ENCODE measurements at places on chromosomes 5 and 9.
A peak's percentile ranks its signal among the peaks of the same experiment; 100 is the strongest.

- no peak for DNase-seq
Measured at GRCh38 chr5:136905571-136905970, 540.2 kb upstream of the TRPC7 start.

- no peak for DNase-seq
Measured at GRCh38 chr9:99973455-99973854, 67.0 kb downstream of the STX17 start.

- no peak for DNase-seq
Measured at GRCh38 chr9:136820971-136821825, 13.4 kb downstream of the RABL6 start.

GRCh38 chr5:68303038-68303738 lies 87.6 kb downstream of the PIK3R1 start:
- no peak for DNase-seq

- no peak for DNase-seq
Measured at GRCh38 chr5:132238169-132238744, 10.6 kb upstream of the P4HA2 start.

DNA sequence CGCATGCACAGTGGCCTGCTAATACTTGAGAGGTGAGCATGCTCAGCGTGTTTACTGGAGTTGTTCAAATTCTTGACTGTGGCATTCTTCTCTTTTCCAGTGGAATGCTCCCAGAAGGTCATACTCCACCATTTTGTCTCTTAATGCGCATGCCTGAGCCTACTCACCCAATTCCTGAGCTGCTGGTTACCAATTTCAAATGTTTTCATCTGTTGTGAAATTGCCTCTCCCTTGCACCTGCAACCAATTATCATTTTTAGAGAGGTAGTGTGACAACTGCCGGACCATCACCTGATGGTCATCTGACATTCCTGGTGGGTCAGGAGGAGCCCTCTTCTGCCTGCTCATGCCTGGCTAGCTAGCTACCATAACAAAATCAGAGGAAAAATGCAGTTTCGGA lies 82.2 kb upstream of the LIFR start:
- DNase-seq: no peak

DNA sequence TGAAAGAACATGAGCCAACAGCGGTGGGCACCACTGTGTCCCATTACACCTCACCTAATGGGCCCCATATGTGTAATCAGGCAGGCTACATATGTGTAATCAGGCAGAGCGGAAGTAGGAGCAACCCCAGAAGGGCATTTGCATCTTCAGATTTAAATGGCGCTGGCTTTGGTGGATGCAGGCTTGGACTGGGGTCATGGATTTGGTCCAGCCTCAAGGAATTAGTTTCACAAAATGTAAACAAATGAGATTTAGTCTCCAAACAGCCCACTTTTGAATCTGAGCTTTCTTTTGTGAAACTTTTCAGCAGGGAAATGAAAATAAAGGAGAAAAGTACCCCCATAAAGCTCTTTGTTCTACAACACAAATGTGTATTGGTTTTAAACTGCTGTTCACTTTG lies 161.3 kb downstream of the LPAR1 start:
- DNase-seq: no peak

DNA sequence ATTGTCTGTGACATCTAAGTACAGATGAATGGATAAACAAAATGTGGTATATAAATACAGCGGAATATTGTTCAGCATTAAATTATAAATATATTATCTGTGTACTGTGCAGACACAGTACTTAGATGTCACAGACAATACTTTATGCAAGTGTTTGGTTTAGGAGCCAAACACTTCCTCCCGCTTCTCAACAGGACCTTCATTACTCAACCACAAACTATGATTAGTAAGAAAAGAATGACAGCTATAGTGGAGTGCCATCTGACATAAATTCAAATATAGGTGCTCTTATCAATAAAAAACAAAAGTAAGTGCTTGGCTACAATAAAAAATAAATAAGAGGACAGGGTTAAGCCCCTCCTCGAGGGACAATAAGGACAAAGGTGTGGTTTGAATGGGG lies 38.9 kb upstream of the STX17 start:
- no peak for DNase-seq

- no peak for DNase-seq
Measured at GRCh38 chr5:127599847-127600246, 49.0 kb upstream of the CTXN3 start.

DNA sequence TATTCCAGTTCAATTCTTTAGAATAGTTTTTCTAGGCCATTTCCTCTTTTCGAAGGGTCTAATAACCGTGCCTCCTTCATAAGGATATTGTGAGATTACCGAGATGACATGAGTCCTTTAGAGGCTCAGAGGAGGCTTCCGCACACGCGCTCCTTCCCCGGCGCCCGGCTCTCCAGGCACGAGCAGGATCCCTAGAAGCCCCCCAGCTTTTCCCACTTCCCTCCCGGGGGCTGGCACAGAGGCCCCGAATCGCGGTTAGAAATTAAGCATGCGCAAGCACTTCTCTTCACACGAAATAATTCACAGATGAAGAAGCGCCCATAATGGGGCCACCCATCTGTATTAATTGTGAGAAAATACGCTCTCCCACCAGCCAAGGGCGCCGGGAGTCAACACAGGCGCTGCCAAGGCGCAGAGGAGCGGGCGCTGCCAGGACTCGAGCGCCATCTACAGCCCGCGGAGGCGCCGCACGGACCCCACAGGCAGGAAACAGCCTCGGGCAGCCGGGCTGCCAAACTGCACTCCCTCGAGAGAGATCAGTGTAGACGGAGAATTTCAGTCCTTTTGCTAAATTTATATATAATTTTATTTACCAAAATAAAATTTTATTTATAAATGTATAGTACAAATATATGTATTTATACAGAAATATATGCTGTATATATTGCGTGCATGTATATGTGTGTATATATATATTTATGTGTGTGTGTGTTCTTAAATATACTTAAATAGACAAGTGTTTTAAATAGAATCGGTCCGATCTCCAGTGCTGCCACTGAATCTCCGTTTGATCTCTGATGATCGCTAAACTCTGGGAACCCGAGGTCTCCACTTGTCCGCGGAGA lies 258.1 kb upstream of the NFIL3 start:
- DNase-seq: peak; percentile 90

DNA sequence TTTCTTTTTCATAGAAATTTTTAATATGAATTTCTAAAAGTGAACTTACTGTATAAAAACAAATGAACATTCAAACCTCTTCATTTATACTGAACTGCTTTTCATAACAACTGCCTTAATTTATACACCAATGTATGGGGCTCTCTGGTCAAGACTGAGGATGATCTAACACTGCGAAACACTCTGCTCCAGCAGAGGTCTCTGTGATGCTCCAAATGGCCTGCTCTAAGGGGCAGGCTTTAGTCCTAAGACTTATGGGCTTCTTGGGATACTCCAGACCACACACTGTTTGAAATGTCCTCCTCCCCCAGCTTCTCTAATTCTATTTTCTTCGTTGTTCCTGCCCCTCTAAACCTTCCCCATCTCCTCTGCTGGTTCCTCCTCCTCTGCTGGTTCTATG lies 58.5 kb downstream of the LIFR start:
- DNase-seq: no peak

Measured in H1 (cell line).